Stomach (tissue), 19 donors: ENCODE measurements at places on chromosomes 4 and X. TPM values are rescaled to one million over a fixed set of nuclear protein-coding genes. Genes with fewer than 3 reads are reported as not detected.

GRCh38 chr4:153512952-153513500, 46.9 kb downstream of the TMEM131L start:
- DNase-seq: no peak

- peak; percentile 70 for DNase-seq
These were observed at the start of gene PPARGC1A for GRCh38 chr4:23889814-23890341. Gene PPARGC1A, minus strand, starts transcription at chr4:23890047. Its CDS starts 90 bp downstream, at chr4:23889957.

Gene HPSE
- not detected for total RNA-seq

- DNase-seq: no peak
These were observed 206.9 kb downstream of the SPCS3 start for GRCh38 chr4:176526704-176527103.

Gene GALNTL6
- not detected for total RNA-seq

DNA sequence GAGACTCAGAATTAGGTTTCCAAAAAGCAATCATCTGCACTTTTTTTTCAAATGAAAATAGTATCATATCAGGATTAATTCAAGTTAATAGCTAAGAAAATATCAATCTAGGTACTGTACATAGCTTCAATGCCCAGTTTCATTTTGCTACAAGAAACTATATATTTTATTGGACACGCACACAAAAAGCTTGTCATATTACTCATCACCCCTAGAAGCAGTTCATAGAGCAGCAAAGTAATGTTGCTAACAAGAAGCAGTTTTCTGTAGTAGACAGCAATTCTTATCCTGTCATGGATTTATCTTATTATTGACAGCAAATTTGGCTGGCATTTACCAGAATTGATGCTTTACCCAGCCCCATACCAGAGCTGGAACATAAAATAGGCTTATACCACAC, 52.3 kb upstream of the LSM6 start:
- no peak for DNase-seq

- no peak for DNase-seq
These were observed 37.4 kb downstream of the ETNPPL start for GRCh38 chr4:108725457-108725856.

DNA sequence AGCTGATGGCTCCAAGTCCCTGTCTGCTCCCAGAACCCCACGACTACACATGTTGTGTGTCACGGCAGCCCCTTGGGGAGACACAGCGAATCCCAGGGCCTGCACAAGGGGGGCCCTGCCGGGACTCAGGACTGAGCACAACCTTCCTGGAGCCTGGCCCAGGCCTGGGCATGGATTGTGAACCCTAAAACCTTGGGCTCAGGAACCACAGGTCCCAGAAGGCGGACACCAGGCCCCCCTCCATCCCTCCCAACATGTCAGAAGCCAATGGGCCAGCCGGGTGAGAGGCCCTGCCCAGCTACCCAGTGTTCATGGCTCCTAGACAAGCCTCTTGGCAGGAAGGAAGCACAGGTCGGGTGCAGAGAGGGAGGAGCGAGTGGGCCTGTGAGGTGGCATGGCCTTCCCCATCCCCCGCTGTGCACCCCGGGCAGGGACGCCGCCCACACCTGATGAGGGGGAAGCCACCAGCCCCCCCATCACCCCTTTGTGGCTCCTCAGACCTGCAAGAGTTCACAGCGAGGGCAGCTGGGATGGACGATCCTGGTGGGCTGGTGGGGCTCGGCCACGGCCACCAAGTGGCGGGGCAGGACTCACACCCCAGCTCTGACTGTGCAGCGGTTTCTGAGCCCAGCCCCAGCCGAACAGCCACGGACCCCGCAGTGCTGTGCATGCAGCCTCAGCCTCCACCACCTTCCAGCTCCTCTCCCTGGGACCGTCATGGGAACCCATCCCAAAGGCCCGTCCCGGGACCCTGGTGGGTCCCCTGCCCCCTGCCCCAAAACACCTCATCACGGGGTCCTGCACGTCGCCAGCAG, 3.7 kb downstream of the PDE6B start:
- no peak for DNase-seq
